ENCODE measurements at places on chromosomes 2 and 18.

DNA sequence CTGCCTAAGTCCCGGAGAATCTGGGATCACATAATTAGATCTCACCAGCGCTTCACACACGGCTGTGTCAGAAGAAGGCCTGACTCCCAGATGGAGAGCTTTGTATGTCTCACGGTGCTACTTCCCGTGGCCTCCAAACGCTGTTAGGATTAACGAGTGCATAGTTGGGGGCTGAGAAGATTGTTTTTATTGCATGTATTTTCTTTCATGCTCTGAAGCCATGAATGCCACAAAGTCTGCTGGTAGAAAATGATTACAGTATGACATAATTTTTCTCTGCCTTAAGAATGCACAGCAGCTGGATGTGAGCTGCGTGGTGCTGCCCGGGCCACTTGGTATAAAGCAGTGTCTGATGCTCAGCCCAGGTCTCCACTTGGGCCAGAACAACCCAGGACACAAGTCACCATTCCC, 166.5 kb downstream of the SEPTIN10 start:
- peak; percentile 35 for DNase-seq

DNA sequence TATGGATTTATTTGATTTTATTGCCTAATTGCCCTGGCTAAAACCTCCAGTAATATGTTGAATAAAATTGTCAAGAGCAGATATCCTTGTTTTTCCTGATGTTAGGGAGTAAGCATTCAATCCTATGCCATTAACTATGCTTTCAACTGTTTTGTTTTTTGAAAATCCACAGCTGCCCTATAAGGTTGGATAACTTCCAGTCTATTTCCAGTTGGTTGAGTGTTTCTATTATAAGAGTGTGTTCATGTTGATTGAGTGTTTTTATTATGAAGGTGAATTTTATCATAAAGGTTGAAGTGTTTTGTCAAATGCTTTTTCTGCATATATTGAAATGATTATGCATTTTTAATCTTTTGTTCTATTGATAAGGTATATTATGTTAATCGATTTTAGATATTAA, 149.9 kb upstream of the SCN7A start:
- no peak for DNase-seq

GRCh38 chr2:184444623-184445223, 153.6 kb upstream of the ZNF804A start:
- DNase-seq = no peak

DNA sequence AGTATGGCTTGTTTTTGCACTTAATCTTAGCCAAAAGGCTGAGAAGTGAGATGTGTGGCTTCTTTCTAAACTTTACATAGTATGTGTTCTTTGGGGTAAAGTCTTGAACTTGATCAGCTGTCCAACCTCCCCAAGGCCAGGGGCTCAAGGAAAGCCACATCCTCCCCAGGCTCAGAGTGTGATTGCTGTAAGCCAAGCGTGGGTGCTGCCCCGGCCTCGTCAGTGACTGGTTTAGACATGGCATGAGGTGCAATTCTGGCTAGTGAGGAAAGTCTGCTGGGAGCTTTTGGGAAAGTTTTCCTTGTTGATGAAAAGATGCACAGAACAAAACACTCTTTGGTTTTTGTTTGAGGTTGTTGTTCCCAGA, 40.2 kb downstream of the TMEM177 start:
- DNase-seq = no peak

DNA sequence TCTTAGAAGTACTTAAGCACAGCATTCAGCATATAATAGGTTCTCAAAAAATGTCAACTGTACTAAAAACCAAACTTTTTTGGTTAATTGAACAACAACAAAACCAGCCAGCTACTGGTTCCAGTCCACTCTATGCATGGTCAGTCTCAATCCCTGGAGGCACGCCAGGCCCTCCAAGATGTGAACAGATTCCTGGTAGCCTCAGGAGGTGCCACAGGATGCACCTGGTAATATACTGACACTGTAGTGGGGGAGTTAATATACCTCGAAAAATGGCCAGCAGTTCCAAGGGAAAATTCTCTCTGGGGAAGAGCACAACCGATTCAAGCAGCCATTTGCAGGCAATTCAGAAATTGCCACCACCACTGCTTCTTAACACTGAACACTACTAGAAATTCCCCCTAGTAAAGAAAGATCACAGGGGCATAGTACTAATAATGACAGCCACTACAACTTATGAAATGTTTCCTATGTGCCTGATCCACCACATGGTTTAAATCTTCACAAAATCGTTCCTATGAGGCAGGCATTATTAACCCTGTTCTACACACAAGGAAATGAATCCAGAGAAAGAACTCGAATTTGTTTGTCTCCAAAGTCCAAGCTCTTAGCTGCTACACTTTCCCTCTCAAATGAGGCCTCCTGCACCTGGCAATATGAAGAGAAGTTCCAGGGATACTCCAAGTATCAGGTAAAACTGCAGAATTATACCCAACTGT, 3.4 kb downstream of the MGAT4A start:
- no peak for DNase-seq

All from SK-N-DZ (cell line).